HEK293T (cell line): ENCODE measurements at places on chromosomes 16 and 17.

DNA sequence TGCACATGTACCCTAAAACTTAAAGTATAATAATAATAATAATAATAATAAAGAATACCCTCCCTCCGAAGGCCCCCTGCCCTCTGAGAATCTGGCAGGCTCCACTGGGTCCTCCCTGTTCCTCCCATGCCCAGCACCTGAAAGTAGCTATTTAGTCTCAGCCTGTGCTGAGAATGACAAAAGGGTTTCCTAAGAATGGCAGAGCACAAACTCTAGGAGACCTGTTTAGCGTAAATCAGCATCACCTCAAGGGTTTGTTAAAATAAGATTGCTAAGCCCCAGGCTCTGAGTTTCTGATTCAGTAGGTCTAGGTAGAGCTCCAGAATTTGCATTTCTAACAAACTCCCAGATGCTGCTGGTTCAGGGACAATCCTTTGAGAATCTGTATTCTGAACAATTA lies 606.8 kb upstream of the CDH11 start:
- no peak for DNase-seq

DNA sequence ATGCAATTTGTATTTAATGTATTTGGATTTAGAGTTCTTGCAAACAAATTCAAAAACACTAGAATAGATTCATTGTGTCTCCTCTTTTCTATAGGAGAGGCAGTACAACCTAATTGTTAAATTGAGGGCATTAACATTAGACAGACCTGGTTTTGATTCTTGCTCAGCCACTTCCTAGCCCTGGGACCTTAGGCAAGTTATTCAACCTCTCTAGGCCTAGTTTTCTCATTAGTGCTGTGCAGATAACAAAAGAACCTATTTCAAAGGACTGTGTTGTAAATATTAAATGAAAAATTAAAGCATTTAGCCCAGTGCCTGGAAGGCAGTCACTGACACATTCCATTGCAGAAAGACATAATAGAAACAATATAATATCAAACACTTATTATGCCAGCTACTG lies 22.0 kb upstream of the TAOK1 start:
- DNase-seq, result no peak

DNA sequence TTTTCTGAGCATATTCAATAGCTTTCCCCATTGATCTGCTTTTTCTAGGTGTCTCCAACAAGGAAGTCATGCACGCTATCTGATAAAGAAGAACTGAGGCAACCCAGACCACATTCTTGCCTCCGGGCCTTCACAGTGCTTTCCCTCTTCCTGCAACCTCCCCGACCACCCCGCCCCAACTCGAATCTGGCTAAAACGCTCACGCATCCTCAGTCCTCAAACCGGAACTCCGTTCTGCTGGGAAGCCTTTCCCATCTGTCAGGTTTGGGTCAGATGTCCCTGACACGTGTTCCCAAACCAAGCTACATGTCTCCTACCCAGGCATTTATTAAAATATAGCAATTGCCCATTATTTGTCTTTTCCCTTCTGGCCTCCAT lies 112.7 kb downstream of the VPS53 start:
- DNase-seq, result no peak

GRCh38 chr16:81164481-81164880 lies 68.3 kb upstream of the GCSH start:
- no peak for DNase-seq

DNA sequence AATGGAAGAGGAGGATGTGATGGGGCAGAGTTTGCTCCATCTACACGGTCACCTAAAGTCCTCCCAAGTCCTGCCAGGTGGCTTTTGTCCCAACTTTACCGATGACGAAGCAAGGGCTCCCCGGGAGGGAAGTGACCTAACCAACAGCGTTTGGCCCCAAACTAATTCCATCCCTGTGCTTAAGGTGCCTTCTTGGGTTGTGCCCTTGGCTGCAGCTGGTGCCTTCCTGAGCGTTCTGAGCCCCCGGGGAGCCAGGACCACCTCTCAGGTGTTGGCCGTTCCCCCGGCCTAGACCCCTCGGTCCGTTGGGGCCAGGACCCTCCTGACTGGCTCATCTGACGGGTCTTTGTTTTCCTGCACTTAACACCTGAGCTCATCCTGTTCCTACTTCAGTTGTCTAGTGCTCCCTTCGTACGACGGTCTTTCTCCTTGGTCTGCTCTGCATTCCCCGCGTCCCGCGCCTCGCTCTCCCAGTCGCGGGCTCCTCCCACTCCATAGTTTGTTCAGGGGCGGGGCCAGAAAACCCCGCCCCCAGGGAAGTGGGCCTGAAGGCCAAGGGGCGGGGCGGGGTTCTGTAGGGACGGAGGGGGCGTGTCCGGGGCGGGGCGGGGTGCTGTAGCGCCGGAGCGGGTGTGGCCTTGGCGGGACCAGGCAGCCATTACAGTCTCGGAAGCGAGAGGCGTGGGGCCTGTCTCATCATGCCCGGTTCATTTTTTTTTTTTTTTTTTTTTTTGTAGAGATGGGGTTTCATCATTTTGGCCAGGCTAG lies 822 bp upstream of the ZSCAN10 start:
- DNase-seq, result peak; percentile 98

DNA sequence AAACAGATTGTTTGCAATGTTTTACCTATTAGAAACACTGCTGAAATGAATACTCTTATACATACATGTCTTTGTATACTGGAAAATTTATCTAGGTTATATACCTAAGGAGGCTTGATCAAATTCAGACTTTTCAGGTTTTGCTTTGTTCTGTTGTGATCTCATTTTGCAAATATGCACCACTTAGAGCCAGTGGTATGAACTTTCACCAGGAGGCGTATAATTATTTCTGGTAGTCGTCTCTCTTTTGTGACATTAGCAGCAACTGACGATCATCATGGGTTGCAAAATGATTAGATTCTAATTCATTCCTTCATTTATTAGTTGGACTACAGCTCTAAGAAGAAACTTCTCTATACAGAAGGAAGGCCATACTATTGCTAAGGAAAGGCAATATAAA lies 26.9 kb downstream of the AP1G1 start:
- no peak for DNase-seq

DNA sequence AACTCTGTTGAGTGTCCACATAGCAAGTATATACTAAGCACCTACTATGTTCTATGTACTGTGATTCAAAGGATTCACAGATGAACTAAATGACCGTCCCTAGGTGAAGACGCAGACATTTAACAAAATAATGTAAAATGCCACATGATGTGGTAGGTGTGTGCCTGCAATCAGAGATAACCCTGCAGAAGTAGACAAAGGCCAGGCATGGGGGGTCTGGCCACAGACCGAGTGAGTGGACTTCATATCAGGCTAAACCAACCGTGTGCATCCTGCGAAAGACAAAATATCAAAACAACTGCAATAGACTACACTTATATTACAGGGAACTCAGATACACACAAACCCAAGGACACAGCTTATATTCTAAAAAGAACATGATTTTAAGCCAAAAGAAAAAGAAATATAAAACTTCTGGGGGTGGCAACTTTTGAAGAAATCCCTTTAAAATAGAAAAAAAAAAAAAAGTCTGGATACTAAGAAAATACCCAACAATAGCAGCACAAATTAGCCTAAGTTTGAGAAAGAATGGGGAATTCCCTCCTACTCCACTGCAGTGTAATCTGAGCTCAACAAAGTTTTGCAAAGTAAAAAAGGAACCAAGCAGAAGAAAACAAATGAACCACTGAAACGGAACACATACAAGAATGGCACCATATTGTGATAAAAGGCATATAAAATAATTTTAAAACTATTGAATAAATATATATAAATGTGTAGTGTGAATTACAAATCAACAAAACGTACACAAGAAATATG lies 12.3 kb downstream of the HSDL1 start:
- DNase-seq, result no peak

- no peak for DNase-seq
These were observed 167.2 kb downstream of the CYB561 start for GRCh38 chr17:63278728-63279442.

GRCh38 chr17:11797803-11798202 lies 199.5 kb downstream of the ZNF18 start:
- DNase-seq, result peak; percentile 45
